ENCODE measurements at places on chromosomes 6 and 20.

DNA sequence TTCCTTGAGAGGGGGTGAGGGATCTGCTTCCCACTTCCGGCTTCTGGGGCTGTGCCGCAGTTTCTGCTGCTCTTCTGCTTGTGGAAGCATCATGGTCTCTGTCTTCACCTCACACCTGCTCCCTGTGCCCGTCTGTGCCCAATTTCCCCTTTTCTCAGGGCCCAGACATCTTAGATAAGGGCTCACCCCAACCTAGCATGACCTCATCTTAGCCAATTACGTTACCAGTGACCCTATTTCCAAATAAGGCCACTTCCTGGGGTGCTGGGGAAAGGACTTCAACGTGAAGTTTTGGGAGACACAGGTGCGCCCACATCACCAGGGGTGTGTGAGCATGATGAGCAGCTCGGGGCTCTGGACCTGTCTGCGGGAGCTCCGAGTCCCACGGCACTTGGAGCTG is 20.7 kb upstream of the RBBP8NL start:
- DNase-seq, result no peak

DNA sequence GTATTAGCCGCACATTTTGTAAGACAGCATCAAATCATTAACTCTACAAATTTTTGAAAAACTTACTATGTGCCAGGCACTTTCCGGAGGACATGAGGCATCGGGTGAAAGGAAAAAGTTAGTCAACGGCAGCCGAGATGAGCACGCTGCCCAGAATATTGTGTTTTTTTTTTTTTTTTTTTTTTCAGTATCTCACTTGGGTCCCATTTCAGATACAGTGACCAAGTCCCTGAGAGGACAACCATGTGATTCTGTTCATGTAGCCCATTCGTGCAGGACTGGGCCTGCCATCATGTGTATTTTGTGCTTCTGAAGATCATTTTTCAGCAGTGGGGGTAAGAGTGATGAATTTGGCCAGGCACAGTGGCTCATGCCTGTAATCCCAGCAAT is 1.3 kb downstream of the SLA2 start:
- DNase-seq, result no peak

DNA sequence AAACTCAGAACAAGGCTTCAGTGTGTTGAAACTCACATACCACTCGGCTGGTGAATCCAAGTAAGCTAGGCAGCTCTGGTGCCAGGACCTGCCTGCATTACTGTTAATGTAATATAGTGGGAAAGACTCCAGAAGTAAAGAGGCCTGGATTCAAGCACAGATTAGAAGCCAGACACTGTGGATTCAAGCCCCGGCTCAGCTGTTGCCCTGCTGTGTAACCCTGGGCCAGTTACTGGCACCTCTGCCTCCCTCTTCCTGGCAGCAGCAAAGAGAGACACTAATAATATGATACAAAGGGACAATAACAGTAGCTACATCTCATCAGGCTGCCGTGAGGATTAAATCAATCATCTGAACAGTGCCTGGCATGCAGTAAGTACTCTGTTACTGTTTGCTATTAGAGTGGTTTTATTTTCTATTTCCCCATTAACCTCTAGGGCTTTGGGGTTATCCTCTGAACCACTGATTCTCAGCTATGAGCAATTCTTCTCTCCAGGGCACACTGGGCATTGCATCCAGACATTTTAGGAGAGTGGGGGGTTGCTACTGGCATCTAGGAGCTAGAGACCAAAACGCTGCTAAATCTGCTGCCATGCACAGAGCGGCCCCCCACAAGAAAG is 92.9 kb downstream of the ZMYND8 start:
- DNase-seq, result no peak

DNA sequence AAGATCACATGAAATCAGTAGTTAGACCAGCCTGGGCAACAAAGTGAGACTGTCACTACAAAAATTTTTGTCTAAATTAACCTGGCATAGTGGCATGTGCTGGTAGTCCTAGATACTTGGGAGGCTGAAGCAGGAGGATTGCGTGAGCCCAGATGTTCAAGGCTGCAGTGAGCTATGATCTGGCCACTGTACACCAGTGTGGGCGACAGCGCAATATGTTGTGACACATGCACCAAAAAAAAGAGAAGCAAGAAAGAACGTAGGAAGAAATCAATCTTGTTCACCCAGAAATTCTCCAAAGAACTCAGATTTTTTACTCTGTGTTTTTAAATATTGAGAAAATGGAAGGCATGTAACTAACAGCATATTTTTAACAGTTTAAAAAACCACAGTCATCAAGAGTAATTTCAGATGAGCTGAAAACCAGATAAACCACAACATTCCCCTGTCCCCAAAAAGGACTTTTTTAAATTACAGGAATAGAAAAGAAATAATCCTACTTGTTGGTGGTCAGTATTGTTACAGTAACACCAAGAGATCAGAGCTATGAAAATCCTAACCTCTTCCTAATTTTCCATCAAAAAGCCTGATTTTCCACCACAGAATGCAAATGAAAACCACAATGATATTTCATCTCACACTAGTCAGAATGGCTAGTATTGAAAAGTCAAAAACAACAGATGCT is 240.2 kb downstream of the KHDC1L start:
- DNase-seq, result no peak

DNA sequence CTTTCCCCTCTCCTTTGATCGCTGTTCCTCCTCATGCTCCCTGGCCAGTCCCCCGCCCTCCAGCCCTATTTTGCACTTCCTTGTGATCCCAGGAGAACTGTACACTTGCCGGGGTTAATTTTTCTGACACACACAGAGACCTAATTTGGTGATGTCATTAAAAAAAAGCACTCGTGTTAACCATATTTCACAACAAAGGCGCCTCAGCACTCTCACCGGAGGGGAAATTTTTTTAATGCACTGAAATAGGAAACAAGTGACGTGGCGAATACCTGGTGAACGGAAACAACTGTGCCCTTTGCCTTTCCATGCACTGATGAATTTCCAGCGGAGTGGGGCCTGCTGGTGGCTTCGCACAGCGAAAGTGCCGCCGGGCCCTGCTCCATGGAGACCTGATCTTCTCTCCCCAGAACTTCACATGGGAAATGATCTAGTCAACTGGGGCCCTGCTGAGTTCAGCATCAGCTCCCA is 53.9 kb upstream of the TAGAP start:
- no peak for DNase-seq

GRCh38 chr20:4067600-4068261 is 52.4 kb upstream of the RNF24 start:
- no peak for DNase-seq

DNA sequence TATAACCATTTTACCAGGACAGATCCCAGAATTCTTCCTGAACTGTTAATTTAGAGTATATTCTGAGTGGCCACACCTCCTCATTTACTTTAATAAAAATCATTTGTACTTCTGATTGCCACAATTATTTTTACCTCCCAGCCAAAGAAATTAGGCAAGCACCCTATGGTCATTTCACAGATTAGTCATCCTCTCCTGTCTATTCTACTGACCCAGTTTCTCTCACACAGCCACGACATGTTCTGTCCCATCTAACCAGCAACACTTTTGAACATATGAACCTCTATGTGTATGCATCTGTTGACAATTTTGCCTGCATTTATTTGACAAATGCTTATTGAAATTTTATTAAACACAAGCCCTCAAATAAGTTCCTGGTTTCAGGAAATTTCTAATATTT is 202.6 kb upstream of the STXBP5 start:
- DNase-seq, result no peak

GRCh38 chr20:6866741-6867140 is 99.3 kb downstream of the BMP2 start:
- no peak for DNase-seq

- DNase-seq, result no peak
Observed at GRCh38 chr20:43459022-43459942, 1.6 kb downstream of the SRSF6 start.

DNA sequence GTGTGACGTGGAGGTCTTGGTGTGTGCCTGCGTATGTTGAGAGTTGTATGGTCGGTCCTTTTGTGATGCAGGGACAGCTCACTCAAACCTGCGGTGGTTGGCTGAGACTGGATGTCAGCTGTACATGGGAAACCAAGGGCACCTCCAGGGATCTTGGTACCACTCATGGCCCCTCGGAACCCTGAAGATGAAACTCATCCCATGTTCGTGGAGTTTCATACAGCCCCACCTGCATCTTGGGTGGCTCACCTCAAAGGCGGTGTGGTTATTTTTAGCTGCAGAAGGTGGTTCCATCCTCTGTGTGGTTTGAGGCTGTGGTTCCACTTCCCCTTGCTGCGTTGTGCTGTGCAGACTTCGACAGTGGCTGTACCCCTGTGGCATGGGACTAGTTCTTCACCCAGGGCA is 52.6 kb upstream of the SLC22A1 start:
- no peak for DNase-seq

DNA sequence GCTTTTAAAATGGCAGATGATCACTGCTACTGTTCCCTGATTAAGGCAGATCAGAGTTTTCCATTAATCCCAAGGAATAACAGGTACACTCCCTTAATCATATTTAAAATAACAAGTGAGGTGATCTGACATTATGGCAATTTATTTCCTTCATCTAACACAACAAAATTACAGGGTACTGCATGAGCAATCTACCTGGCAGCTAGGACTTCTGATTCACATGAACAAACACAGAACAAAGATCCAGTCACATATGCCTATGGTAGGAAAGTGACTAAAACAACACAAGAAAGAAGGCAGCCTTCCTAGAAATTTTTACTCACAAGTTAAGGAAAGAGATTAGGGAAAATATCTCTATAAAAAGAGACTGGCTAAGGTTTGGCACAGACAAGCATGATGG is 33.2 kb downstream of the MAP7 start:
- DNase-seq, result no peak

- no peak for DNase-seq
Observed at GRCh38 chr6:166822609-166823008, 133.7 kb downstream of the RNASET2 start.

DNA sequence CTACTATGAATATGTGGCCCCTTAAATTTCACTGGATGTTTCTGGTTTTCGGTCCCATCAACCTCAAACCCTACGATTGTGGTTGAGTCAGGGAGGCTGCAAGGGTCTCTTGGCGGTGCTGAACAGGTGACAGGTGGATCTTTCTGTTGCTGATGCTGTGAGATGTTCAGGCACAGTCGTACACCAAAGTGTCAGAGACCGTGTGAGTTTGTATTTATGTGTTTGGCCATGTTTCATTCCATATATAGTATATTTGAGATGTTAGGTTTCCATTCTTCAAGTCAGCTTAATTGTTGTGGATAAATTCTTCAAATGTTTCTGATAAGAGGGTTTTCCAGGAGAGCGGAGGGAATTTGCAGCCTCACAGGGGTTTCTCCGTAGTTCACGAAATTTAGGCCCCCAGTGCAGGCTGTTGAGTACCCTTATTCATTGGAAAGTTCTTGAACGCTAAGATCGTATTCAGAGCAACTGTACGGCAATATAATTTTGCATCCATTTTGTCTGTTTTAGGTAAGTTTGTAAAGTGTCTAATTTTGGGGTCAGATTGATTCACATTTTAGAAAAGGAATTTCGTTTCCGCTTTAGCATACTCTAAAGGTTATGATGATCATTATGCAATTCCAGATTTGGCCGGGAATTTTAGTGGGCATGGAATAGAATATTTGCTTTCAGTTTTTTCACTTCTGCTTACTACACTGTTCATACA is 1.2 kb downstream of the TAB2 start:
- DNase-seq, result no peak

DNA sequence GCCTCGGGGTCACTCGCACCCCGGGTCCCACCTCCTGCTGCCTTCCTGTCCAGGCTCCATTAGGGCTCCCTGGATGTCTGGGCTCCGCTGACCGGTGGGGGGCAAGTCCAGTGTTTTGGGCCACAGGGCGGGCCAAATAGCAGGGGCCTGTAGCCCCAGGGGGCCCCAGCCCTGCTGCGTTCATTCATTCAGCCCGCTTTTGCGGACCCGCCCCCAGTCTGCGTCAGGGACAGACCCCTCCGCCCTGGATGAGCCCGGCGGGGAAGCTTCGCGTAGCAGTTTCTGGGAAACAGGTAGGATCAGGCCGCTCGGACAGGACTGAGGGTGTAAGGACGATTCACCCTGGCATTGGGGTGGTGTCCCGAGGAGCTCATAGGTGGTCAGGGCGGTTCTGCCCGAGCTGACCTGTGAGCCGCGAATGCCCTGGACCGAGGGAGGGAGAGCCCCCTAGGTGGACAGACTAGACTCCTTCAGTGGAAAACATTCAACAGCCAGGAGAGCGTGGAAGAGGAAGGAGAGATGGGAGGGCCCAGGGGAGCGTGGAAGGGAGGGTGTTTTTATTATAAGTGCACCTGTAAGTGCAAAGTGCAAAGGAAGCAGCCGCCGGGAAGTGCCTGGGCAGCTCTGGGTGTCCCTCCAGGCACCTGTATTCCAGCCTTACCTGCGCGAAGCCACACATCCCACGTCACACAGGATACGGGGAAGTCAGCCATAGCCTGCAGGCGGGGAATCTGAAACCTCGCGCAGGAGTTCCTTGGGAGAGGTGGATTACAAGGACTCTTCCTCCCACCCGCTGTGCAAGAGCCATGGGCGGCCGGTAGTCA is 662 bp downstream of the ENTPD6 start:
- DNase-seq, result no peak

GRCh38 chr6:125293587-125293986 is 8.2 kb downstream of the HDDC2 start:
- DNase-seq, result no peak

GRCh38 chr6:138844192-138844591 is 48.3 kb downstream of the ECT2L start:
- DNase-seq, result no peak

DNA sequence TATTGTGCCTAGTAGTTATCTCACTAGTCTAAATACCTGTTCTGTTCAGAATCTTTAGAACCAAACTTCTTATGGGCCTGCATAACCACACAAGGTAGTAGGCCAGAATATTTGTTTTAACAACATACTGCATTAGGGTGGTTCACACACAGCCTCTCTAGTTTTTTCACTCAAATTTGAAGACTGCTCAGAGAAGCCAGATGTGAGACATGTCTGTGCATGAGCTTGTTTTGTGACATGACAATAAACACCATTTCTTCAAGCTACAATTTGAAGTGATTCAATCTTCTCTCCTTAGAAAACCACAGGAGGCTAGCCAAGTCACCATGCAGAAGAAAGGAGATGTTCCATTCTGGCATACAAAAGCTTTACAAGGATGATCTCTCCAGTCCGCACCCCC is 135.6 kb downstream of the MMS22L start:
- no peak for DNase-seq

DNA sequence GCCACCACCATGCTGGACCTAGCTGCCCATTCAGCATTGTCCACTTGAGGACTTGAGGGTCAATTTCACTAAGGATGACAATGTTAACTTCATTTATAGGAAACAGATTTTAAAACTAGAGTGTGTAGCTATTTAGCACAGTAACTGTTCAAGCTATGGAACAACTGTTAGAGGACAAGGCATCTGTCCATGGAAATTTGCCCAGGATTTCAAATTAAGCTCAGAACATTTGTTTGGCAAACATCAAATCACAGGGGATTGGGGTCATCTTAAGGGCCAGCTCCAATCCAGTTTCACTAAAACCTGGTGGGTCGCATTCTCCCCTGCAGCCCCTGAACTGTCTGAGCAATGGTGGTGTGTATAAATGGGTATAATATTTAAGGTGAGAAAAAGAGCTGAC is 35.1 kb downstream of the PM20D2 start:
- no peak for DNase-seq

Data from CMK (cell line).